ENCODE measurements at places on chromosomes 5 and 9.

DNA sequence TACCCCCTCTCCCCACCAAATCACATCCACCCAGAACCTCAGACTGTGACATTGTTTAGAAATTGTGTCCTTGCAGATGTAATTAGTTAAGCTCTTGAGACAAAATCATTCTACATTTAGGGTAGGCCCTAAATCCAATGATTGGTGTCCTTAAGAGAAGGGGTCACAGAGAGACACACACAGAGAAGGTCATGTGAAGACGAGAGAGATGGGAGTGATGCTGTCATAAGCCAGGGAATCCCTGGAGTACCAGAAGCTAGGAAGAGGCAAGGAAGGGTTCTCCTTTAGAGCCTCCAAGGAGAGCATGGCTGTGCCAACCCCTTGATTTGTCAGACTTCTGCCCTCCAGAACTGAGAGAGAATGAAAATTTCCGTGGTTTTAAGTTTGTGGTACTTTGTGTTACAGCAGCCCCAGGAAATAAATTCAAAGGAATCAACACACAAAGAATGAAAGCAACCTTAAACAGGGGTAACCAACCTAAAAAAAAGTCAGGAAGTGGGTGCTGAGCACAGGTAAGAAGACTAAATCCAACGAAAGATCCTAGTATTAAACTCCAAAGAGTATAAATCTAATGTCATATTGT, 33.6 kb downstream of the TIMD4 start:
- no peak for DNase-seq

GRCh38 chr5:32916648-32917047, 205.5 kb downstream of the NPR3 start:
- DNase-seq, result no peak

DNA sequence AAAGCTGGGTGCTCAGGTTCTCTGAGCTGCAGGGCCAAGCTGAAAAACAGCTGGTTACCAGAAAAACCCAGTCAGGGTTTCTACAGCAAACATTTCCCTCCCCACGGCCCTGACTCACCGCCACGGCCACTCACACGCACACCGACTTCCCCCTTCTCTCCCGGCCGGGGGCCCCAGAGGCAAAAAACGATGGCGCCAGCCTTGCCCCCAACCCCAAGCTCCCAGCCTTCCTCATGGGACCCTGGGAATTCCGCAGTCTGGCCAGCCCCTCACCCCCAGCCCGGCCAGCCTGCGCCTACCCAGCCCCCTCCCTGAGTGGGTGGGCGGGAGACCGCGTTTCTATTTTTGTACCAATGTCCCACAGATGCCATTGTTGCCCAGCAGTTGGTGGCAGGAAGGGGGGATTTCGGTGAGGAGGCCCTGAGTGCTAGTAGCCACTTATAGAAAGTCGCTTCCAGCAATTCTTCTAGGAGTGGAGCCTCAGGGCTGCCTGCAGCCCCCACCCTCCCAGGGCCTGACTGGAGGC, 18.4 kb downstream of the ENG start:
- no peak for DNase-seq

DNA sequence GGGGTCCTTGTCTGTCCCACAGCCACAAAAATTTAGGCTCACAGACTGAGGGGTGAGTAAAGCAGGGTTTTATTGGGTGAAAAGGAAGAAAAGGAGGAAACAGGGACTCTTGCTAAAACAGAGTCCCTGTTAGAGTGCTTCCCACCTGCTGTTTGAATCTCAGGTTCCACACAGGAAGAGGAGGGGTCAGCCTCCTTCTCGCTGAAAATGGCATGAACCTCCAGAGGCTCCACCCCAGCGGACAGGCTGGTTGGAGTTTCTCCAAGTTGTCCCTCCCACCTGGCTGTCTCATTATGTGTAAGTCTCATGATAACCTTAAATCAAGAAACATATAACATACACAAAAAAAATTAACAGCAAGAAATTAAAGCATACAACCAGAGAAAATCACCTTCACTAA, 28.3 kb upstream of the UHRF2 start:
- DNase-seq, result no peak

DNA sequence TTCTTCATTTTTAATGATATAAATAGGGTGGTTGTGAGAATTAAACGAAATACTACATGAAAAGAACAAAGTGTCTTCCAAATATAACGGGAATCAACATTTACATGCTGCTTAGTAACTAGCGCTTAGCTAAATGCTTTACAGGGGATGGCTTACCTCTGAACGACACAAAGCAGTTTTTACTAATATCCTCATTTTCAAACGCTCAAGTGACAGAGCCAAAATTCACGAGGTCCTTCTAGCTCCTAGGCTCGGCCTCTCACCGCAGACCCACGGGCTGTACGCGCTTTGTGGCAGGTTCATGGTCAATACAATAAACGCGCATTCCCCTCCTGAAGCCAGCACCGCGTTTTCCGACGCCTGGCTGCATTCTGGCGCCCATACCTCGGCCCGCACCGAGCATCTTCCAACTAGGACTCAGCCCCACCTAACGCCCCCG, 442 bp downstream of the ZNF510 start:
- no peak for DNase-seq

DNA sequence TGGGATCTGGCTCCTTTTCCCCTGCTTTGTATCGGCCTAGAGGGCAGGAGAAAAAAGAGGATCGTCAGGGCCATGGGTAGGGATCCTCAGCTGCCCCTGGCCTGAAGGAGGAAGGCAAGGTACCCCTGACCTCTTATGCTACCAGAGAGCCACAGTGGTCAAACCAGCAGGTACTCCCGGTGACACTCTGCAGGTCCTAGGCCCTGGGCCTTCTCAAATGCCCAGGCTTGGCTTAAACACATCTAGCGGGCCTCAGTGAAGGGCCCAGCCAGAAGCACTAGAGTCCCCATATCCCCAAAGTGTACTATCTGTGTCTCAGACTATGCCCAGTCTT, 3.5 kb downstream of the IRF1 start:
- DNase-seq, result no peak

- no peak for DNase-seq
These were observed 84.7 kb downstream of the DOCK2 start for GRCh38 chr5:169721771-169722170.

DNA sequence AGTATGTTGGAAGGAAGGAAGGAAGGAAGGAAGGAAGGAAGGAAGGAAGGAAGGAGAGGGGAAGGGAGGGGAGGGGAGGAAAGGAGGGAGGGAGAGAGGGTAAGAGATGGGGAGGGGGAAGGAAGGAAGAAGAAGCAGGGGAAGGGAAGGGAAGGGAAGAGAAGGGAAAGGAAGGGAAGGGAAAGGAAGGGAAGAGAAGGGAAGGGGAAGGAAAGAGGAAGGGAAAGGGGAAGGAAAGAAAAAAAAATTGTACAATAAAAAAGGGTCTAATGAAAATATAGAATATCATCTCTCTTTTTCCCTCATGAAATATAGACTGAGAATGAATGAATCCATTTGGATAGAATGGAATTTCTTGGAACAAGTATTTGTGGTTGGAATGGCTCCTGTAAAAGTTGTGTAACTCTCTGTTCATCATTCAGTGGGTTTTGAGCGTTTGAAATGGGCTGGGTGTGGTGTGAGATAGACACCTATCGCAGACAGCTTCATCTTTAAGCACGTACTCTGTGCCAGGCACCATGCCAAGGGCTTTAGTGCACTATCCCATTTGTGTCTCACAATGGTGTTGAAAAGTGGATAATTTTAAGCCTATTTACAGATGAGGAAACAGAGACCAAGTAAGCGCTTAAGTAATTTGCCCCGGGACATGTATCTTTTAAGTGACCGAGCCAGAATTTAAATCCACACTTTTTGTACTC, 11.6 kb upstream of the PAPPA start:
- DNase-seq, result no peak

DNA sequence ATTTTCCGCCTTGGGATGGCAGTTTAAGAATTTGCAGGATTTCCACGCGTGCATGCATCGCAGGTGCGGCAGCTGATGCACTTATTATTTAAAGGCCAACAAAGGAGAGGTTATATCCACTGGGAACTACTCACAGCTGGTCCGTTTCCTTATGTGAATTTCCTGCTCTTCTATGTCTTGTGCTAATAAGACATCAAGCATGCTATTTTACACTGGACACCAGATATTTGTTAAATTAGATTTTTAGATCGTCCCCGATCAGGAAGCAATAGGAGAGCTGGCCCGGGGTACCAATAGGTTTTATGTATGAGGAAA, 476 bp upstream of the DTWD2 start:
- DNase-seq, result no peak

- no peak for DNase-seq
These were observed 199.2 kb downstream of the TLR4 start for GRCh38 chr9:117903453-117903852.

DNA sequence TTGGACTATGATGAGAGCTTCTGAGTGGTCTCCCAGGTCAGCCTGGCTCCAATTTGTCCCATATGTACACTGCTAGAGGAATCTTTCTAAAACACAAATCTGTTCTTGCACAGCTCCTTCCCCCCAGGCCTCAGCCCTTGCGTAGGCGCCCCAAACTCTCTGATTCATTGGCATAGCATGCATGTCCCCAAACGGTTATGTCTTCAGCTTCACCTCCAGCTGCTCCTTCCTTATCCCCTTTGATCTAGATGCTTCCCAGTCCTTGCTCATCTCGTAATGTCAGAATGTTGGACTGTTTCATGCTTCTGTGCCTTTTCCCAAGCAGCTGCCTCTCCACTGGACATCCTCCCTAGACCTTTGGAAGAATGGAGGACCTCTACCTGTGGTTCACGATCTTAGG, 60.1 kb upstream of the BASP1 start:
- DNase-seq, result no peak

GRCh38 chr9:92948038-92948534, 763 bp downstream of the FGD3 start:
- DNase-seq, result no peak

DNA sequence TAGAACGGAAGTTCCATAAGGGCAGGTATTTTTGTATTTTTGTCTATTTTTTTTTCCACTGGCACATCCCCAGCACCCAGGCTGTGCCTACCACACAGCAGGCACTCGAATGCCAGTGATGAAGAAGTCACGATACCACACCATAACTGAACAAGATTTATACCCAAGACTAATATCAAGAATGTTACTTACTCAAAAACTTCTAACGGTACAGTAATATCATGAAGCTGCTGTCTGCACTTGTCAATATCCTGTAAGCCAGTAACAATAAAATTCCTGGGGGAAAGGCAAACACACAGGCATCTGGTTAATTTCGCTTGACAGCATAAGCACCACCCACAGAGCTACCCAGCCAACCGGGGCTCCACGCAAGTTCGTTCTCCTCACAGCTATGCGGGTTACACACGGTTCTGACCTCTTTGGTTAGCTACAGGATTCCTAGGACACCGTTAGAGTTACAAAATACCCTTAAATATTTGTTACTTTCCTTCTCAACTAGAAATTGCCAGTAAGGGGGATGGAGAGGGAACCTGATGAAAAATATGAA, 1.3 kb downstream of the MED10 start:
- no peak for DNase-seq

- peak; percentile 2 for DNase-seq
These were observed 233.2 kb downstream of the FBXL17 start for GRCh38 chr5:108148715-108149139.

GRCh38 chr5:1128977-1129710, 17.3 kb upstream of the SLC12A7 start:
- no peak for DNase-seq

DNA sequence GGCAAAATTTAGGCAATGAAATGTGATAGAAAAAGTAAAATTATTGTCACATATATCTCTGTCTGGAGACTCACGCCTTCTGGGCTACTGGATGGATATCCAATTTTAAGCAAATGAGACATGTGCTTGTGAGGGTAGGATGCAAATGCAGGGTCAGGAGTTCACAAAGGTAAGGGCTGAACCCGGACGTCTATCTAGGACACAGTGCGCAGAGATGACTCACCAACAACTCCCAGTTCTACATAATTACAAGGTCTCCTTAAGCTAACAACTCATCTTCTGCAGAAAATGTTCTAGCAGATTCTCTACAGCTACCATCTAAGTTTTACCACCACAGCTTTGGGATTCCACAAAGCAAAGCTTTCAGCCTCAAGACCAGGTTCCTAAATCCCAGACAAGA, 160.5 kb downstream of the ENTREP1 start:
- DNase-seq, result no peak

DNA sequence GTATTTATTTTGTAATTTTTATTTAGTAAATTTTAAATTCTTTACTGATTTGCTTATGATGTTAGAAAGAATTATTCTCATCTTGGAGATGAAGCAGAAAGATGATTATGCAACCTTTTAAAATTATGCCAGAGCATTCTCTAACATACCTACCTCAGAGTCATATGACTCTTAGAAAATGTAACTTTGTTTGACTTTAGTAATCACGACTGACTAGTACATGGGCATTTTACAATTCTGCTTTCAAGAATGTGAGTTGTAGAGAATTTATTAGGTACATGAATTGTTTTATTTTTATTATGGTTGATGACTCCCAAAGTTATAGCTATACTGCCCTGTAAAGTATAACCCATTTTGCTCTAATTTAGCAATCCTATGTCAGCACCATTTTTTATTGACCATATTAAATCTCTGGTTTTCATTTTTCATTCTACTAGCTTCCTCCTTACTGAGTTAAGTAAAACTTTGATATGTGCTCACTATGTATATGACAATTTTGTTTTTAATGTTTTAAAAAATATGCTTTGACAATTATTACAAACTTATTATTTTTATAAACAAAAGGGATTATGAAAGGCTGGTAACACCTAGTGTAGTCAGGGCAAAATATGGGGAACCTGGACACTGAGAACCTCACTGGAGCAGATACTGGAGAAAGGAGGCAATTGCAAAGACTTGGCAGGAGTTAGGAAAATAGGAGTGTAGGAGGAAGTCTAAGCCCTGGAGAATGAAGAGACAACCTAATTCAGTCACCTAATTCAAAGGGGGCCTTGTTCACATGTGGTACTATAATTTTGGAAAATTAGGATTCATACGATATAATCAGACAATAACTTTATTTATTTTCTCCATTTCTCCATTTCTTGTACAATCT, 249.7 kb upstream of the DAB2 start:
- no peak for DNase-seq

DNA sequence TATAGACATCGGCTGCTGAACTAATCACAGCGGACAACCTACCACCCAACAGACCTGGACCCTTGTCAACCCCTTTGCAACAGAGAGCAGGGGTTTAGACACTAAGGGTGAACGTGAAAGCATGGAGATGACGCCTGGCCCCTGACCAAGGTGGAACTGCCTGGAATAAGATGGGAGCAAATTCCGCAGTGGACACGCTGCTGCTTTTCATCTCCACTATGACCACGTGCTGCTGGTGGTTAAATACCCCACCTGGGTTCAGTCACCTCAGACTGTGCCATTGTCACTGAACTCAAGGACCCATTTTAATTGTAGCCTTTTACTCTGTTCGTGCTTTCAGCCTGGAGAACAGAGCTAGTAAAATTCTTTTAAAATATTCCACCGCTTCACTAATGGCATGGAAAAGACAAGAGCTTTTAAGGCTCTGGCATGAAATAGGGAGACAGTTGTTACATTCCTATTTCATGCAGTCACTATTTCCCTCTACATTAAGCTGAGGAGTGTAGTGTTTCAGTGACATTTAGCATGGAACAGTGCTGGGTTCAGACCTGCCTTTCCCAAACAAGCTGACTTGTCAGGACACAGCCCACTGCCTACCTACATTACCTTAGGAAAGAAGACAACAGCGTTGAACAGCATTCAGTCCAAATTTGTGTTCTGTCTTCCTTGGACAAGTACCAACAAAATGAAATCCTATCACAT, 96.8 kb downstream of the ANKRD18B start:
- DNase-seq, result peak; percentile 53
